ENCODE measurements at places on chromosomes 13 and 19.

DNA sequence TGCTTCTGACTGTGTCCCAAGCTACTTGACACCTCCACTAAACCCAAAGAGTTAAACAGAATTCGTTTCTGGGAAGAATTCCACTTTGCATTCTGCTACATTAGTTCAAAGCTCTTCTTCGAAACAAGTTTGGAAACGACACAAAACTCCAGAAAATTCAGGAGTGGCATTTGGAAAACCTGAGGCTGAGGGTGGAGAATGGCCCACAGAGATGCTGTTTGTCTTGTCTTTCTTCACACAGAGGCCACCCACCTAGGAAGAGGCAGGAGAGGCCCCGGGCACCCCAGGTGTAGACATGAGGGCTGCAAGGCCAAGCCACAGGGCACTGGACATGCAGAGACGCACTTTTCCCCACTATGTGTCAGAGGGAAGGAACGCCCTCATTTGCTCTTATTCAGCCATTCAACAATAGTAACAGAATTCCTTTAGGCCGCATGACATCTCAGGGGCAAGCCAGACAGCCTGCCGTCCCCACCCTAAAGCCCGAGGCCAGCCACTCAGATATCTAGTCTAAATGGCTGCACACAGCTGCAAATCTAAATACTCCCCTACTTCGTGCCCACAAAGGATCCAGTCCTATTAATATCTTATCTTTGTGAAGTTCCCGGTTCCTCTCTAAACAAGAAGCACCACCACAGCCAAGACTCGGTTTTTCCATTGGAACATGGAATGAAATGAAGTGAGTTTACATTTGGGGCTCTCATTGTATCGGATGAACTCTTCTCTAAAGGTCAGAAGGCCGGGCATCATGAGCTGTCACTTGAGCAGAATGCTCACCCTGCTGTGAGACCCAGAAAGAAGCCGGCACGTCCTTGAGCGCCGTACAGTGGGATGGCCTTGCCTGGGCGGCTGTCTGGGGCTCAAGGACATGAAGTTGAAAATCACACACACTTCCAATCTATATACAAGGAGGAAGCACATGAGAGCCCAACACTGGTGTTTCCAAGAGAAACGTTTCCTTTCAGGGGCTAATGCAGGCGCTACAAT, 19.8 kb downstream of the COL4A1 start:
- DNase-seq, result no peak

GRCh38 chr13:30323524-30323923, 16.2 kb upstream of the KATNAL1 start:
- no peak for DNase-seq

DNA sequence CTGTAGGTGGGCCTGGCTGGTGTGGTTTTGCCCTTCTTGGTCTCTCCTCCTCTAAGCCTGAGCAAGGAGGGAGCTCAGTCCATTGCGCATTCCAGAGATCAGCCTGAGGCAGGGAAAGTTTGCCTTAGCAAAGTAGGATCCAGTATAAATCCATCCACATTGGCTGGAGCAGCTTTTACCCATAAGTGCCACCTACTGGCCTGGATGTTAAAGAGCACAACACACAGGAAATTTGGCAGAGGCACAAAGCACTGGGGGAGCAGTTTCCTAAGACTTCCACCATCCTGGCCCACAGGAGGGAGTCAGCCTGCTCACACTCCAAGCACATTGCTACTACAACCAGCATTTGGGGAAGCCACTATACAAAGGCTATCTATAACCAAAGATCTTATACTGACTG, 1124.2 kb downstream of the SLITRK1 start:
- no peak for DNase-seq

GRCh38 chr13:110826861-110827672, 87.8 kb downstream of the ANKRD10 start:
- DNase-seq, result no peak

GRCh38 chr13:67803118-67803517, 573.0 kb upstream of the PCDH9 start:
- no peak for DNase-seq

GRCh38 chr19:397321-397720, 11.6 kb downstream of the C2CD4C start:
- no peak for DNase-seq

GRCh38 chr19:43354305-43354627, 780 bp downstream of the CD177 start:
- DNase-seq, result no peak

DNA sequence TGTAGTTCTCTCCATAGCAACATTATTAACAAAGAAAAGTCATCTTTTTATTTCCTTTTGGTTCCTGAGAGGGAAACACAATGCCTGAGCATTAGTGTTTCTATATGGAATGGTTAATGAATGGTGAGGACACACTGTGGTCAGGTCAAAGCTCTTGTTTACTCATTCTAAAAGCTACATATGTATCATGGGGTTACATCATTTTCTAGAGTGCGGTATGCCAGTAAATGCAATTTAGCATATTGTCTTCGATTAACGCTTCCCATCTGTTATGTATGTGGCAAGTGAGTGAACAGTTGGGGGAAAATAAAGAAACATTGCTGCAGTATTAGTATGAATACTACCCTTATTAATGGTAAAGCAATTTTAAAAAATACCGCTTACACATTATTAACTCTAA, 1152.2 kb upstream of the SPRY2 start:
- DNase-seq, result no peak

- no peak for DNase-seq
Observed at GRCh38 chr13:111789420-111789819, 277.5 kb upstream of the SOX1 start.

DNA sequence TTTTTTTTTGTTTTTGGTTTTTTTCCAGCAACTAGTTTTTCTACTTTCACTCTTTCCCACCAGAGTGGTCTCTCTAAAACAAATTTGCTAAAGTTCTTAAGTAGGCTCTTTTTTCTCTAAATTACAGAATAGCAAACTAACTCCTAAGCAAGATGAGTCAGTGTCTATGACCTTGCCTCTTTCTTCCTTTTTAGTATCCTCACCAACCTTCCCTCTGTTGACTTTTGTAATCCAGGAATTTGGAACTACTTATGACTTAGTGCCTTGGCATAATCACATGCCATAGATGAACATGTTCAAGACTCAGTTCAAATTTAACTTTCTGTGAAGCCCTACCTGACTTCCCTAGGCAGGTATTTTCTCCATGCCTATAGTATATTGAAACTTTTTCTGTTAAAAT, 32.3 kb upstream of the AKAP11 start:
- no peak for DNase-seq

DNA sequence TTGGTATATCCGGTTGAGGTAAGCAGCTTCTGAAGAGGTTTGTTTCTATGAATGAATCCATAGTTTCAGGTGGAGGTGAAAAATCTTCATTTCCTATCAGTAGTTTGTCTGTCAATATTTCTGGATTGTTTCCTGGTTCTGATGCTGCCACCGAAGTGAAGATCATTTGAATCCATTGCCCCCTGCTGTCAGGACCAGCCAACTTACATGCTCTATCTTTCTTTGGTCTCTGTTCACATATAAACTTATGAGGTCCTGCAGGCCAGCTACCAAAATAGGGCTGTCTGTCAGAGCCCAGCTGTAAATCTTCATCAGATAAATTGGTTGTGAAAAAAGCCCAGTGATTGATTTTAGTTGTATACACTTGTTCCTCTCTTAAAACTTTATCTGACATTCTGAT, 15.2 kb upstream of the N4BP2L1 start:
- DNase-seq, result peak; percentile 49

Measured in CD4-positive, alpha-beta T cell treated with Interleukin-15 for 4 hours (primary cell).